Caki2 (cell line): ENCODE measurements at places on chromosomes 3 and 15.

GRCh38 chr15:46652266-46652665, 1017.4 kb downstream of the SQOR start:
- DNase-seq: no peak

DNA sequence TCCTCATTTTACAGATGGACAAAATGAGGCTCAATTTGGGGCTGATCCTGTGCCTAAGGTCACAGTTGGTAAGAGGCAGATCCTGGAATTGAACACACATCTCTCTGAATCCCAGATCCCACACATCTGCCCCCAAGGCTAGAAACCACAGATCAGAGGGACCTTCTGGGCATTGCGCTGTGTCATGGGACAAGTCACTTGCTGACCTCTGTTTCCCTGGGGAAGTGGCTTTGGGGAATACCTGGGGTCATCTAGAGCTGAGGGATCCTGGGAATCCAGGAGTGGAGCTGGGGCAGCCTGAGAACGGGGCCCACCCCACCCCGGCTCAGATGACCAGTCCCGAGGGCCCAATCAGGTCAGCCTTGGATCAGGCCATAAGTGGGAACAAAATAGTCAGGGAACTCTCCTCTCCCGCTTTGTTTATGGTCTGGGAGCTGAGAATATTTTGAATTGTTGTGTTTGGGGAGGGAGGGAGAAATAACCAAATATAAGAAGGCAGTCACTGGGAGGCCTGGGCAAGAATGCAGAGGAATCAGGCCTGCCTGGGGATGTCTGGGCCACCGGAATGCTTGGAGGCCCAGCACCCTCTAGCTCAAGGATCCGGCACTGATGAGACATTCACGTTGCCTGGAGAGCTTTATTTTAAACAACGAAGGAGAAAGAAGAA, 8.8 kb upstream of the SLC6A6 start:
- no peak for DNase-seq

- no peak for DNase-seq
Observed at GRCh38 chr3:153331676-153332075, 169.7 kb downstream of the RAP2B start.

- DNase-seq: no peak
Observed at GRCh38 chr15:41870689-41871081, 23.2 kb downstream of the SPTBN5 start.
